T-helper 2 cell treated with Interferon-gamma antibody and Interleukin-4, amounts not matched to agents 5 μg/mL and 100 μg/mL, for 36 hours (primary cell): ENCODE measurements at places on chromosomes 12 and 14.

DNA sequence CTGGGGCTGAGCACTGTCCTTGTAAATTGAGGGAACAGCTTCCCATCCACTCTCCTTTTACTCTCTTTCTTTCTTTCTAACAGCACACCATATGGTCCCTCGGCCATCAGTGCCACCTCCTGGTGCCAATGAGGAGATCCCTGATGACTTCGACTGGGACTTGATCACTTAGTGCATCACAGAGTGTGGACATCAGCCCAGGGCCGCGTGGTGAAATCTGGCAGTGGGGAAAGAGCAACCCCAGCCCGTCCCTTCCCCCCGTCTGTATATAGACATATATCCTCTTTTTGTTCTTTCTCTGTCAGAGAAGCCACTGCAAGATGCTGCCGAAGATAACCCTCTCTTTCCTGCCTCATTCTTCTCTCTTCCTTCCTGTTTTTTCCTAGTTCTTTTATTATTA is 13.5 kb downstream of the C3AR1 start:
- no peak overlapping the region for H3K4me3 ChIP-seq
- H3K27me3 ChIP-seq, result no peaks in the 10 kb centered on the region
- peaks cover 8% of the 10 kb centered on the region for H3K4me1 ChIP-seq
- H3K36me3 ChIP-seq, result peaks cover 44% of the 10 kb centered on the region
- no peak for DNase-seq
- no peak overlapping the region for H3K27ac ChIP-seq

DNA sequence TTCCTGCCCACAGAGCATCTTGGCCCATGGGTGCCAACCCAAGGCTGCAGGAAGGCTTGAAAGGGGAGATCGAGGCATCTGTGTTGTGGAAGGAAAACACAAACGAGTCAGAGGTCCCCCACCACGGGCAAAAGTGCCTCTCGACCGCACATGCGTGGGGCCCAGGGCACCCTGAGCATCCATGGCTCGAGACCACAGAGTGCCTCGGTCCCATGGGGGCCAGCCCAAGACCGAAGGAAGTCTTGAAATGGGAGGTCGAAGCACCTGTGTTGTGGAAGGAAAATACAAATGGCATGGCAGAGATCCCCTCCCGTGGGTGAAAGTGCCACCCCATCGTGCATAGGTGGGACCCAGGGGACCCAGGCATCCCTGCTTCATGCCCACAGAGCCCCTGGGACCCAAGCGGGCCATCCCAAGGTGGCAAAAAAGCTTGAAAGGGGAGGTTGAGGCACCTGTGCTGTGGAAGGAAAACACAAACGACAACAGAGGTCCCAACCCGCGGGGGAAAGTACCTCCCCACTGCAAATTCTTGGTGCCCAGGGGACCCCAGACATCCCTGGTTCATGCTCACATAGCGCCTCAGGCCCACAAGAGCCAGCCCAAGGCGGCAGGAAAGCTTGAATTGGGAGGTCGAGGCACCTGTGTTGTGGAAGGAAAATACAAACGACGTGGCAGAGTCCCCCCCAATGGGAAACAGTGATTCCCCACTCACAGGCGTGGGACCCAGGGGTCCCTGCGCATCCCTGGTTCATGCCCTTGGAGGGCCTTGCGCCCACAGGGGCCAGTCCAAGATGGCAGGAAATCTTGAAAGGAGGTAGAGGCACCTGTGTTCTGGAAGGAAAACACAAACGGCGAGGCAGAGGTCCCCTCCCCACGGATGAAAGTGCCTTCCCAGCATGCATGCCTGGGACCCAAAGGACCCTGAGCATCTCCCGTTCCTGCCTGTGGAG is 373.0 kb downstream of the ALG10 start:
- no peaks in the 10 kb centered on the region for H3K36me3 ChIP-seq
- H3K27me3 ChIP-seq, result no peaks in the 10 kb centered on the region
- H3K4me1 ChIP-seq, result no peaks in the 10 kb centered on the region
- no peak overlapping the region for H3K4me3 ChIP-seq
- no peak for DNase-seq

- no peaks in the 10 kb centered on the region for H3K36me3 ChIP-seq
- no peak for DNase-seq
- no peak overlapping the region for H3K27ac ChIP-seq
- H3K4me1 ChIP-seq, result no peaks in the 10 kb centered on the region
These were observed 60.1 kb upstream of the RFX4 start for GRCh38 chr12:106522708-106523107.

DNA sequence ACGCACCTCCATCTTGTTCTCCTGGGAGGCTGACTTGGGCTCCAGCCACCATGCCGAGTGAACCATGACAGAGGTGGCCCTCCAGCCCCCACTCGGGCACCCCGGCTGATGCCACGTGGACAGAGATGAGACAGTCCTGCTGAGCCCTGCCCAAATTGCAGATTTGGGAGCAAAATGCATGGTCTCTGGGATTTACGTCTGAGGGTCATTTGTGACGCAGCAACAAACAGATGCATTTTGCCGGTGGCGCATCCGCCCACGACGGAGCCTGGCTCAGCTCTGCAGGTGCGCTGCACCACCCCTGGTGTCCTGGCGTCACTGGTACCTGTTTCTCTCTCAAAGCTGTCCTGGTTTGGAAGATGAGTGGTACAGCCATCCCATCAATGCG is 31.1 kb upstream of the INF2 start:
- no peak overlapping the region for H3K27ac ChIP-seq
- H3K4me1 ChIP-seq, result peaks cover 6% of the 10 kb centered on the region
- no peak for DNase-seq
- H3K27me3 ChIP-seq, result peaks cover 16% of the 10 kb centered on the region

GRCh38 chr14:35339761-35340406 is 47.7 kb downstream of the PSMA6 start:
- no peaks in the 10 kb centered on the region for H3K27me3 ChIP-seq
- H3K4me3 ChIP-seq, result no peak overlapping the region
- DNase-seq, result no peak
- H3K4me1 ChIP-seq, result peaks cover 11% of the 10 kb centered on the region
